ENCODE measurements at places on chromosomes 6 and 20.

GRCh38 chr20:42193119-42193518, 574.9 kb upstream of the CHD6 start:
- no peak for DNase-seq

- DNase-seq: no peak
Observed at GRCh38 chr6:139695361-139695760, 320.9 kb upstream of the CITED2 start.

DNA sequence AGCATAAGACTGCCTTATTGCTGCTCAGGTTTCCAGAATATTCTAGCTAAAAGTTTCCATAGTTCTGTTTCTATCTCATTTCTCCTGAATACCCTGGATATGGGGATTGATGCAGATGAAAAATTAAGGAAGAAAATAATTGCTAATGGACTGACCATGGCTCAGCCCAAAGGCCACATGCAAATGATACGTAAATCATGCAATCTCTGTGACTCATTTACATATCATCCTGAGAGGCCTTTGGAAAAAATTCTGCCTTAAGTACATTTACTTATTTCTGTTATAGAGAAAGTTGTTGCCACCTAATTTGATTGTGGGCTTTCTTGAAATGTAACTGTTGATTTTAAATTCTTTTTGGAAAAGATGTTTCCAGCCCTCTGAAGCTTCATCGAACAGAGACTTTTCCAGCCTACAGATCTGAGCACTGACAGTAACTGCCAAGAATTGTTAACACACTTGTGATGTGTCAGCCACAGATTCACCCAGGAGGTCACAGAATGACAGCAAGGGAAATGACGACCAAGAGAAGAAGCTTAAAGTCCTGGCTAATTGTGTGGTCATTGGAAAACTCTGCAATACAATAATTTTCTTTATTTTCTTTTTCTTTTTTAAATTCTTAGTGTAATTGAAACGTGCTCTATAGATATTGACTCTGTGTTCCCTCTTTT, 174.8 kb downstream of the DOK5 start:
- no peak for DNase-seq

GRCh38 chr6:21158149-21158548, 435.4 kb upstream of the SOX4 start:
- DNase-seq: no peak

DNA sequence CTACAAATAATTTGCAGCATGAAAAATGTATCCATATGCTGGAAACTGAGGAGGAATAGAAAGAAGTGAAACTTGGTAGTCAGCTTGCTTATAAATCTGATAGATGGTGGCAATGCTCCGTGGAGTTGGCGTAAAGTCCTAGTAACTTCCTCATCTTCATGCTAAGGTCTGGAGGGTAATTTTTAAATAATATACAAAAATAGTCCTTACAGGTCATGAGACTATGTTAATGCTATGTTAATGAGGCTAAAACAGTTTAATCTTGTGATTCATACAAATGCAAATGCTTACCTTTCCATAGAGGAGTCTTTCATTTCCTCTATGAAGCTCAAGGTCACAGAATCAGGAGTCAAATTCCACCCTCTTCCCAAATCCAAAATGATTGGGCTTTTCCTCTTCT, 9.4 kb upstream of the CRIP3 start:
- DNase-seq: no peak

DNA sequence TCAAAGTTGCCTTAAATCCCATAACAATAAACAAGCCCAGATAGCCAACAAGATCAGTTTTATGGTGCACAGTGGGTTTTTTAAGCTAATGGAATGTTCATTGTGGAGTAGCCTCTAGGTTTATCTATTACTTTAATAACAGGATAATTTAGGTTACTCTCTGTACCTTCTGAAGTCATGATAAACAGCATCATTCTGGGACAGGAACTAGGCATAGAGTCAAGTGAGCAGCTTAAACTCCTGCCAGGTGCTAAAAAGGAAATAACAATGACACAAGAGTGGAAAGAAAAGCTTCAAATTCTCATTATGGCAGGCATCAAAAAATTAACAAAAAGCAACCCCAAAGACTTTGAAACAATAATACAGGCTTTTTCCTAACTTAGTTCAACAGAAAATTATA, 228.8 kb downstream of the HACE1 start:
- no peak for DNase-seq

DNA sequence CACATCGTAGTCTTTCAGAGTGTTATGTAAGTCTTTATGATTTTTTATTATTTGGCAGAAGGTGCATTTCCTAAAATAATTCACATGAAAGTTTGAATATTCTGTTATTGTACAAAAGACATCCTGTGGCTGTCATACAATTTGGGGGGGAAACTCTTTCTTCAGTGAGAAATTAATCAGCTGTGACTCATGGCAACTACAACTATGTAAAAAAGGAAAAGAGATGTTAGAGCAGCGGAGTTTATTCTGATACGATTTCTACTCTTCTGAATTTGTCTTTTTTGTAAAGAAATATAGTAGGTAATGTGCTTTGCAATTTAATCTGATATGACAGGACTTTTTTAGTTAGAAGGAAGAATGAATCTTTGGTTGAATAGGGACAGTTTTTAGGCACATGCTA, 14.2 kb downstream of the COL19A1 start:
- no peak for DNase-seq

DNA sequence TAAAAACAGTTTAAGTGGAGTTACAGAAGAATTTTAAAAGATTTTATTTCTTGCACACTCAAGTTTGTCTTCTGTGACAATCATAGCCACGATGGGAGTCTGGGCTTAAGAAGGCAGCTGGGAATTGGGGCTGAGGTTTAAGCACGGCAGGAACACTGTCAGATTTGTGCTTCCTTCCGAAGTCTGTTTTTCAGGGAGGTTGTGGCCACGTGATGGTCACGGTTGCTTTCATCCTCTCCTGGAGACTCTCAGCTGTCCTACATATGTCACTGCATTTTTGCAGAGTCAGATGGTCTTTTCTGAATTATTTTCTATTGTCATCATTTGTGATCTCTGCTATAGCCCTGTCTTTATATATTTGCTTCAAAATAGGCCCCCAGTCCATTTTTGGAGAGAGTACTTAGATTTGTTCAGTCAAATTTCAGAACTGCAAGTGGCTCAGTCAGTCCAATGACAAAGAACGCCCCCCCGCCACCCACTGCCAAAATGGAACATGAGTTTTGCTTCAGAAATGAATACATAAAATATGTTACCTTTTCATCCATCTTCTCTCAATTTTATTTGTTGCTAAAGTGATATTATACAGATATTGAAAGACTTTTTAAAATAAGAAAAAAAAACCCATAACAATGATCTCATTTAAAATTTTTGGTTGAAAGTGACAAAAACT, 111.8 kb upstream of the ZFP64 start:
- DNase-seq: no peak

Data from astrocyte of the hippocampus (primary cell).